ENCODE measurements at places on chromosomes 2 and 18.

- no peak for DNase-seq
Measured at GRCh38 chr18:3461704-3462103, 11.7 kb downstream of the TGIF1 start.

- no peak for DNase-seq
Measured at GRCh38 chr2:118687698-118688097, 159.8 kb downstream of the EN1 start.

DNA sequence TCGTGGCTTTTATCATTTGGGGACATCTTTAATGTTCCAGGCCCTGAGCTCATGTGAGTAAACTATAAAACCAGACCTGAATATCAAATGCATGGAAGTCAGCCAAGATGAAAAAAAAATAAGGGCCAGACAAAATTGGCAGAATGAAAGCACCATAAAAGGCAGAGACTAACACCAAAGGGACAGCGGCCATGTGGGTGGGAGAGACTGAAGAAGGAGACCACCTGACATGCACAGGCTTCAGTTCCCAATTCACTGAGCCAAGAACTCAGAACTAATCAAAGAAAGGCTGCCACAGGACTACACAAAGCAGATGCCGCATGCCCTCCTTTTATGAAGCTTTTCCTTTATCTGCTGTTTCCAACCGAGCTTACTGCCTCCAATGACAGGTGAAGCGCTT, 267.1 kb downstream of the RAD51AP2 start:
- no peak for DNase-seq

GRCh38 chr2:68074050-68074449, 11.2 kb upstream of the C1D start:
- no peak for DNase-seq

GRCh38 chr2:236366397-236366796, 102.2 kb upstream of the ASB18 start:
- peak; percentile 26 for DNase-seq

- DNase-seq: no peak
Measured at GRCh38 chr2:18465979-18466378, 94.5 kb downstream of the RDH14 start.
